Karpas-422 (cell line): ENCODE measurements at places on chromosomes 4 and X.

DNA sequence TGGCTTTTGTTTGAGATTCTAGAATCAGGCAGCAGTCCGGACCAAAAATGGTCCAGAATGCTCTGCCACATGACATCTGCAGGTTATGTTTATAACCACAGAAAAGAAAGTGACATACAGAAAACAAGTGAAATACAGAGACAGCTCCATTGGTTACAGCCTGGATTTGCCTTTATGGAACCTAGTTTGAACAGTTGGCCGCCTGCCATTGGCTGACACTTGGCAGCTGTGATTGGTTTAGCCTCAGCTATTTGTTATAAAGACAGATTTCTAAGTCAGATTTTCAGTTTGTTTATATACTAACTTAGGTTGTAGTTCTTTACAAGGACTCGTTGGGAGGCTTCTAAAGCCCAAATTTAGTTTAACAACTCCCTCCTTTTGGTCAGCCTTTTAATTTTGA, 40.8 kb upstream of the IL9R start:
- H3K4me3 ChIP-seq = no peak overlapping the region
- no peaks in the 10 kb centered on the region for H3K4me1 ChIP-seq
- DNase-seq = no peak
- no peak overlapping the region for H3K27ac ChIP-seq
- no peaks in the 10 kb centered on the region for H3K36me3 ChIP-seq

DNA sequence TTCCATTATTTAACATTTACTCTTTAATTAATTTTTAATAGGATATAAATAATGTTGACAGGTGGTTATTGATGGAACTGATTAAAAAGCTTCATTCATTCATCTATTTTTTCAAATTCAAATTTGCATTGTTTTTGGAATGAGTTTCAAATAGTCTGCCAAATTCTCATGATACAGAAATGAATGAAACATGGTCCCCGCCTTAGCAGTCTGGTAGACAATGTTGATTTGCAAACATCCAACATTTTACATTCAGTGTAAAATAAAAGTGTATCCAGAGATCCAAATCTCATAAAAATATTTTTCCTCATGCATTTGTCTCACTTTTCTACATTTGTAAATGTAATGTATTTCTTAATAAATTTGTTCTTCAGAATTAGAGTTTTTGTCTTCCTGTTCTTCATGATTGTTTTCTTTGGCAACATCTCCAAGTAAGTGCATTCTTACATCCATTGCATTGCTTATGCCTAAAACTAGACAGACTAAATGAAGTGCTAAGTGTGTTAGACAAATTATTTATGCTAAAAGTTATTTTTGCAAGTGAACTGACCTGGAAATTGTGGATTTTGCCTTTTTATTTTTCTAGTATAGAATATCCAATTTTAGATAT, 142.3 kb downstream of the PCDH18 start:
- no peak overlapping the region for H3K4me3 ChIP-seq
- H3K27me3 ChIP-seq = no peaks in the 10 kb centered on the region
- no peaks in the 10 kb centered on the region for H3K4me1 ChIP-seq
- no peak overlapping the region for H3K27ac ChIP-seq
- H3K36me3 ChIP-seq = no peaks in the 10 kb centered on the region
- no peak for DNase-seq

DNA sequence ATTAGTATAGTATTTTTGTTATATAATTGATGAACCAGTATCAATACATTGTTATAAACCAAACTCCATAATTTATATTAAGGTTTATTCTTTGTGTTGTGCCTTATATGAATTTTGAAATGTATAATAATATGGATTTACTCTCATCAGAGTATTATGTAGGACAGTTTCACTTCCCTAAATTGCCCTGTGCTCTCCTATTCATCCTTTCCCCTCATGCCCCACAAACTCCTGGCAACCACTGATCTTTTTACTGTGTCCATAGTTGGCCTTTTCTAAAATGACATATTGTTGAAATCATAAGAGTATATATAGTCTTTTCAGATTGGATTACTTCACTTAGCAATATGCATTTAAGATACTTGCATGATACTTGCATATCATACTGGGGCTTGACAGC, 958.1 kb upstream of the GRID2 start:
- H3K4me1 ChIP-seq = no peaks in the 10 kb centered on the region
- DNase-seq = no peak
- H3K27me3 ChIP-seq = no peaks in the 10 kb centered on the region
- no peak overlapping the region for H3K27ac ChIP-seq

DNA sequence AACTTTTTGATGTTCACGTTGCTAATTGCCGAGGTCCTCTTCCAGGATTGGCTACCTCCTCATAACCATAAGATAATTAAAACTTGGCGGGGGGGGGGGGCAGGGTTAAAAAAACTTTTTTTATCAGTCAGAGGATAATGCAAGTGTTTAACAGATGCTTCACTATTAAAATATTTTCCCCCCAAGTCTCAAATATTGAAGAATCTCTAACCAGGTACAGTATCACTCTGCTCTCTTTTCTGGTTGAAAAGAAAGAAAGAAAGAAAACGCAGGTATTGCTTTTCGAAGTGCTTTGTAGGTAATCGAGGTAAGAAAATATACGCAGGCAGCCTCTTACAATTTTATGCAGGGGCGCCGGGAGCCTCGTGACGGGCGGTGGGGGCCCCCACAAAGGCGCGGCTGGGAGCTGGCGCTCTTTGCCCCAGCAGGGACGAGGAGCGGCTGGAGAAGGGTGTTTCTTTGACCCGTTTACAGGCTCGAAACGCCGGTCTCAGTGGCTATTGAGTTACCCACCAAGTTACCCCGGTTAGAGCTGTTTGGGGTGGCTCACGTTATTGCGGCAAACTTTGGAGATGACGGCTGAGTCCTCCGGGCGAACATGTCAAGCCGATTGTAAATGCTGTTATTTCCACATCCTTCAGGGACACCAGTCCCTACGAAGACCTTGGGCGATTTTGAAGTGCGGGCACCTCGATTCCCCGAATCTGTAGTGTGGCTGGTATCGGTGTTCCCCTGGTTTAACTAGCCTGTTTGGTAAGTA, 477 bp upstream of the HAND2 start:
- no peak overlapping the region for H3K4me3 ChIP-seq
- no peaks in the 10 kb centered on the region for H3K36me3 ChIP-seq
- DNase-seq = no peak
- no peaks in the 10 kb centered on the region for H3K4me1 ChIP-seq

- no peaks in the 10 kb centered on the region for H3K27me3 ChIP-seq
- no peaks in the 10 kb centered on the region for H3K4me1 ChIP-seq
- DNase-seq = no peak
- H3K27ac ChIP-seq = no peak overlapping the region
Observed at GRCh38 chr4:8766610-8767009, 105.0 kb downstream of the HMX1 start.

DNA sequence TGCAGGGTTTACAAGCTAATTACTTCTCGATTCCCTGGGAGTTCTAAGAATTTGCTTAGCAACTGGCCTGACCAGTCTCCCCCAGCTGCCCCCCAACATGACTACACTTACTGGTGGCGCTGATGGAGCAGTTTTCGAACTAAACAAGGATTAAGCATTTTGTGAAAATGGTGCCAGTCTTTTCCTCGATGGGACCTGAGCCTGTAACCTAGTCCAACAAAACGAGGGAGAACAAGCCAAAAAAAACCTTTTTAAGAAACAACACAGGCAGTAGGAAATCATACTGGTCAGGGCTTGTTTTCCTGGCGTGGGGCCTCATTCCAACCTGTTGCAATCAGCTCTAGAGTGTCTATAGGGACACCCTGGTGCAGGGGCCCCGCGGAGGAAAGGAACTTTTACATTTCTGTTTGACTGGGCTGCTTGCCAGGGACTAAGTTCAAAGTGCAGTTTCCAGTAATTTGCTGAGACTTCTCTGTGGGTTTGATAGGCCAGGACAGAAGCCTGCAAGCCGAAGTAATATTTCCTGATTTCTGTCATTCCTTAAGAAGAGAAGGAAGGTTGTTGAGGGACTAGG, 158.7 kb downstream of the SPRY1 start:
- no peaks in the 10 kb centered on the region for H3K36me3 ChIP-seq
- no peak overlapping the region for H3K4me3 ChIP-seq
- no peaks in the 10 kb centered on the region for H3K4me1 ChIP-seq
- DNase-seq = no peak

DNA sequence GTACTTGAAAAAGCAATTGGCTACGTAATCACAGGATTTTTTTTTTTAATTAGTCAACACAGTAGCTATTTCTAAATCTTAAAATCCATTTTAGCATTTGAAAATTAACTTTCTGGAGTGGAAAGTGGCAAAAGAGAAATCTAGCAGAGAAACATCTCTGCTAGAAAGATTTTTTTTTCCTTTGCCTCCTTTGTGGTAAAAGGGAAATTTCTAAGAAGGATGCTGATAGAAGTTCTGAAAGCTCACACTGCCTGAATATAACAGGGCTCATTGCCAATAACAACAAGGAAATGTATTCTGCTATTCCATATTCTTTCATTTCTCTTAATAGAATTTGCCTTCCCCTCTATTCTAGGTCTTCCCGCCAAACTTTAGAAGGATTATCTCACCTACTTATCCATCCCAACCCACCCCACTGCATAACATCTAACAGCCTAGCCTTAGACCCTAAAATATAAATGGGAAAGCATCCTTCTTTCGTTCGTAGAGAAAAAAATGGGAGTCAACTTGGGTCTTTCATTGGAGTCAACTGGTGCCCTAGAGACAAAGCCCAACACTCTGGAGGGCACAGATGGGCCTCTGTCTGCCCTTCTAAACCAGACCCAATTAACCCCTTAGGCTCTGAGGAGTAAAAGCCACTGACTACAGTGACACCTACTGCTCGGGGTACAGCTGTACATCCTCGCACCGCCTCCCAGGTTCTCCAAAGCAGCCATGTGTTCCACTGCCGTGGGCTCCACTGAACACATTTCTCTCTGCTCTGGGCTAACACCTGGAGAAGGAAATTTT, 103.9 kb downstream of the MAML3 start:
- H3K27ac ChIP-seq = peak overlapping the region; percentile 89
- H3K4me3 ChIP-seq = peak overlapping the region; percentile 56
- H3K27me3 ChIP-seq = no peaks in the 10 kb centered on the region
- DNase-seq = peak; percentile 84

DNA sequence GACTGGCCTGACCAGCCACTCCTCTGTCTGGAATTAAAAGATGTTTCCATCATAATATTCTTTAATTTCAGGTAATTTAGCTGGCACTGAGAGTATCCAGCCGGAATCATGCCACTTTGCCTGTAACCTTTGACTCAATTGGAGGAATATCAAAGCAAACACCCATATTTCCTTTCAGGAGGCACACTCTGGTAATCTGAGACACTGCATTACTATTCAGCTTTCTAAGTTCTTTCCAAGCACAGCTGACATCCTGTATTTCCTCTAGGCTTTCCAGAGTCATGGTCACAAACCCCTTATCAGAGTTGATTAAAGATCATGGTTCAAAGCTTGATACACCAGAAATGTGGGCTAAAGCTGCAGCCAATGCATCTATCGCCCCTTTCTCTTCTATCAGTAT, 29.3 kb downstream of the INTS12 start:
- no peaks in the 10 kb centered on the region for H3K27me3 ChIP-seq
- no peaks in the 10 kb centered on the region for H3K4me1 ChIP-seq
- no peak overlapping the region for H3K4me3 ChIP-seq
- H3K36me3 ChIP-seq = peaks cover 19% of the 10 kb centered on the region
- no peak for DNase-seq
- no peak overlapping the region for H3K27ac ChIP-seq

DNA sequence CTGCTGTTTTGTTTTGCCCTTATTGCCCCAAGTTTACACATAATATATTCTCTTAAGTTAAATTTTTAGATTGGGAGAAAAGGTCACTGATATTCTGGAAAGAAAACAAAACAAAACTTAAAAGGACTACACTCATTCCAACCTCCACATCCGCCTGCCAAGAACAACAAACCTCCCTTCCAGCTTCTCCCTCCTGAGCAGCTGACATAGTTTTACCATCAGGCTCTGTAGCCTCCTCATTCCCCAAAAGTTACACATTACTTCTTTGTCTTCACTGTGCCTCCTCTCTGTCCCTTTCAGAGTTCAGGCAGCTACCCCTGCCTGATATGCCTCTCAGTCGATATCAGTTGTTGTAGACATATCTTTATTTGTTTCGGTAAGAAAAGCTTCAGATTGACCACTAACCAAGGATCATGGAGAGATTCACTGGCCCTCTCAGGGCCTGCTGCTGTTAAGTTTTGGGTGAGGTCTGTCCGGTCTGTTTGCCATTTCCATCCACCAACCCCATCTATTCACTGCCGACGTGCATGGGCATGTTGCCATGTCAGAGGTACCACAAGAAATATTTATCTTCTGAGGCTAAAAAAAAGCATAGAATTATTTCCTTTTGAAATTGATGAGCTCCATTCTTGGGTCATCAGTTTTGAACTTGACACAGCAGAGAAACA, 164.1 kb downstream of the GASK1B start:
- no peaks in the 10 kb centered on the region for H3K27me3 ChIP-seq
- no peak overlapping the region for H3K4me3 ChIP-seq
- H3K36me3 ChIP-seq = no peaks in the 10 kb centered on the region
- no peak for DNase-seq

- no peaks in the 10 kb centered on the region for H3K4me1 ChIP-seq
- no peaks in the 10 kb centered on the region for H3K27me3 ChIP-seq
- no peak overlapping the region for H3K4me3 ChIP-seq
- H3K27ac ChIP-seq = no peak overlapping the region
- H3K36me3 ChIP-seq = no peaks in the 10 kb centered on the region
Observed at GRCh38 chr4:159158083-159158617, 55.3 kb downstream of the RAPGEF2 start.

DNA sequence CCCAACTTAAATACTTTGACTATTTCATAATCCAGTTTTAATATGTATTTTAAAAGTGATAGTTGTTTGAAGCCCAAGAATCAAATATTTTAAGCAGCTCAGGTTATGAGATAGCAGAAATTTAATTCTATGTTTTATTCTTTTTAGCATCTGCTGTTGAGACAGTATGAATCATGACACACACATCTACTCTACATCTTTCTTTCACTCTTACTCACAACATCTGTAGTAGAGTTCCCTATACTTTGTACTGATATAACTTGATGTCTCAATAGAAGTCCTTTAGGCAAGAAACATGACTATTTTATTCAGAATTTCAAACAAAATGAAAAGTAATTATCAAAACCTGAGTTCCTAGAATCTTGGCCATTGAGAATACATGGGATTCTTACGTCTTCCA, 187.9 kb upstream of the GNPDA2 start:
- H3K36me3 ChIP-seq = no peaks in the 10 kb centered on the region
- H3K4me1 ChIP-seq = no peaks in the 10 kb centered on the region
- no peak for DNase-seq
- no peak overlapping the region for H3K27ac ChIP-seq
- H3K27me3 ChIP-seq = no peaks in the 10 kb centered on the region

DNA sequence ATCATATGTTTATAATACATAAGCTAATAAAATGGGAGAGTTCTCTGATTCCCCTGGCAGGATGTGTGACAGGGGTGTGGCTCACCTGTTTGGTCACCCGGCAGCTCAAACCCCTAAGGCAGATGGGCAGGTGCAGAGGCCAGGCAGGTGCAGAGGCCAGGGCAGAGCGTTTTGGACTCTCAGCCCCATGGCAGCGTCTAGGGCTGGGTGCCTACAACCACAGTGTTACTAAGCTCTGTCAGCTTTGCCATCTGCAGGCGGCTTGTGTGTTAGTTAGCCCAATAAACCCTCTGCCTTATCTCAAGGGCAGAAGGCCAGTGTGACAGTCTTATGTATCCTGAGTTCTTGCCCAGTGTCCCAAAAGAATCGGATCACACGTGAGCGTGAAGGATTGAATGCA, 54.0 kb upstream of the UGT2B15 start:
- no peaks in the 10 kb centered on the region for H3K27me3 ChIP-seq
- H3K4me1 ChIP-seq = no peaks in the 10 kb centered on the region
- H3K4me3 ChIP-seq = no peak overlapping the region
- no peak for DNase-seq
- no peaks in the 10 kb centered on the region for H3K36me3 ChIP-seq

- H3K27ac ChIP-seq = no peak overlapping the region
- no peaks in the 10 kb centered on the region for H3K27me3 ChIP-seq
- H3K36me3 ChIP-seq = no peaks in the 10 kb centered on the region
- H3K4me1 ChIP-seq = no peaks in the 10 kb centered on the region
- no peak overlapping the region for H3K4me3 ChIP-seq
- DNase-seq = no peak
Observed at GRCh38 chr4:118367361-118367760, 14.6 kb upstream of the PRSS12 start.
